NCI-H2081 (cell line): ENCODE measurements at places on chromosomes 12 and 14.

DNA sequence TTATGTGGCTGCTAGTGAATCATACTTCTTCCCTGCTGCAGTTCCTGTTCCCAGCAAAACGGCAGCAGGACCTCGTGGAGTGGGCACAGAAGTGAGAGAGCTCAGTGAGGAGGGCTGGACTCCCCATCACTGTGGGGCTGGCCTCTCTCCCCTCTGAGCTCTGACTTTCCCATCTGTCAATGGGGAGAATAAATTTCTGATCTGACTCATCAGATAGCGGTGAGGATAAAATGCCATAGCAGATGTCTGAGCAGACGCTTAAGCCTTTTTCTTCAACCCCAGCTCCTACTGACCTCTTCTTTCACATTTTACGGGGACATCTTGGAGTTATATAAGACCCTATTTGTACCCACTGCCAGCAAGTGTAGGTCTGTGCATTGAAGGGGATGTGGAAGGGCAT, 116.6 kb downstream of the CRACR2A start:
- no peak for DNase-seq

DNA sequence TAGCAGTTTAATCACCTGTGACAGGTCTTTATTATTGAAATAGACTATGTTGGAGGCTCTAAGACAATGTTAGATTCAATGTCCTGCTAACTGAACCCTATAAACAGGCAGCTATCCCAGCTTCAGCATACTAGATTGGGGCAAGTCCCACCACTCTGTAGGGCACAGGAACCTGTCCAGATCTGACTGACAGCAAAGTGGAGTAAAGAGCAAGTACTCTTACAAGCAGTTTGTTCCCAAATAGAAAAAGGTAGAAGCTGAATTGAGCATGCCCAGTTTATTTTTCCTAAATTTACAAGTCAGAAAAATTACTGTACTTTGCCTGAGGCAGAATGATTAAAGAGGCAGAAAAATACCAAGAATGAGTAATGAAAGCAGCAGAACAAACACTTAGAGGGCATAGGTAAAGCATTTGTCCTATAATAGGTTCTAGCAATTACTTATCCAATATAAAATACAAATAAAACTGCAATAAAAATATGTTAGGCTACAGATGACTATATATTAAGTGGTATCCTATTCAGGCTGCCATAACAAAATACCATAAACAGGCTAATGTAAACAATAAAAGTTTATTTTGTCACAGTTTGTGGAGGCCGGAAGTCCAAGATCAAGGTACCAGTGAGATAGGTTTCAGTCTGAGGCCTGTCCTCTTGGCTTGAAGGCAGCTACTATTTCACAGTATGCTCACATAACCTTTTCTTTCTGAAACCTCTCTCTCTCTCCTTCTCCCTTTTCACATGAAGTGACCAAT, 868.2 kb downstream of the C12orf50 start:
- DNase-seq, result no peak

DNA sequence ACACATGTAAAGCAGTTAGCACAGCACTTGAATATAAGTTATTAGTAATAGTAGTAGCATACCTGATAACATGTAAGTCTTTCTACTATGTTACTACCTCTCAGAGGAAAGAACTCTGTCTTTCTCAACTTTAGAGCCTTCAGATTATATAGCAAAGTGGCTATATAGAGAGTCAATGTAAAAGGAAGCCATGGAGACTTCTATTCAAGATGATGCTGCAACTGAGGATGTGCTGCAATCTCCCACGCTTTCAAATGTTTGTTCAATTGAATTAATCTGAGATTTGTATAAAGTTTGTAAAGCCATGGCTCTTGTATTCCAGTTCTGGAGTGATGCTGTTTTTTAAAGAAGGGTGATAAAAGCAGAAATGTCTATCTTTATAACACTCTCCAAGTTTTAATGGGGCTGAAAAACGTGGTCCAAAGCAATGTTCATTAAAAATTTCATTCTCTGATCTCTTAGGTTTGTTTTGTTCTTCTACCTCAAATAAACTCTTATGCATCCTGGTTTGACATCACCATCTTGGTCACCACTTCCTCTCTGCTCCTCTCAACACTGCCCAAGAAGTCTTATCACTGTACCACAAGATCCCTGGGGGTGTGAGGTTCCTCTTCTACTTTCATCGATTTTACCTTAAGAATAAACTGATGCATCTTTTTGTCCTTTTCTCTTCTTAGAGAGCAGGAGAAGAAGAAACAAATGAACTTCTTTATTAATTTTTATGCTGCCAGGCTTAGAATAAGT, 40.6 kb downstream of the C12orf42 start:
- no peak for DNase-seq

GRCh38 chr14:93055651-93056115, 60.0 kb downstream of the ITPK1 start:
- no peak for DNase-seq

DNA sequence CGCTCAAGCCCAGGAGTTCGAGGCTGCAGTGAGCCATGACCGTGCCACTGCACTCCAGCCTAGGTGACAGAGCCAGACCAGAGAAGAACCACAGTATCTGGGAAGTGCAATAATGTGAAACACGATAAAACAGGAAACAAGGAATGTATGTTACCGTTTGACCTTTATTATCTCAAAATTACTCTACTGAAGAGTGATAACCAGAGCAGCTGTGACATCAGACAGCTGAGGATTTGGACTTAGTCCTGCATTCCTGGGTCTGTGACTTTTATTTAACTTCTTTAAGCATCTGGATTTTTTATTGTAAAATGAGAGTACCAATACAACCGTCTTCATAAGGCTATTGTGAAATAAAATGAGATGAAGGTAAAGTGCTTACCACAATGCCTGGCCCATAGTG, 205.7 kb downstream of the EGLN3 start:
- no peak for DNase-seq

DNA sequence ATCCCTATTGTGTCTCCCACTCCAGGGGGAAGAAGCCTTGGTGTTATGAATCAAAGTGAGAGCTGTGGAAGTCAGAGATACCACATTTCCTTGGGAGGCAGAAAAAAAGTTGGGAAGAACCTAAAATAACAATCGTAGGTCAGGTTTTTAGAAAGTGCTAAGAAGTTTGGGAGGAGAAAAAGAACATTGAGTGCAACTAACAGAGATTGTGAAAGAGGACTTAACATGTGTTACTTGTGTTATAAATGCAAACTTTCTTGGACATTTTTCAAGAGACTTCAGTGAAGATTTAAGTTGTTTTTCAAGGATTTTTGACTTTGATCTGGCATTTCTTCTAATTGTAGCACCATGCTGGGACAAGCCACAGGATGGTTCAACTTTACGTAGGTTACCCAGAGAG, 7.8 kb upstream of the ERP27 start:
- DNase-seq, result no peak

- no peak for DNase-seq
Measured at GRCh38 chr12:10612984-10613348, 443 bp downstream of the MAGOHB start.

DNA sequence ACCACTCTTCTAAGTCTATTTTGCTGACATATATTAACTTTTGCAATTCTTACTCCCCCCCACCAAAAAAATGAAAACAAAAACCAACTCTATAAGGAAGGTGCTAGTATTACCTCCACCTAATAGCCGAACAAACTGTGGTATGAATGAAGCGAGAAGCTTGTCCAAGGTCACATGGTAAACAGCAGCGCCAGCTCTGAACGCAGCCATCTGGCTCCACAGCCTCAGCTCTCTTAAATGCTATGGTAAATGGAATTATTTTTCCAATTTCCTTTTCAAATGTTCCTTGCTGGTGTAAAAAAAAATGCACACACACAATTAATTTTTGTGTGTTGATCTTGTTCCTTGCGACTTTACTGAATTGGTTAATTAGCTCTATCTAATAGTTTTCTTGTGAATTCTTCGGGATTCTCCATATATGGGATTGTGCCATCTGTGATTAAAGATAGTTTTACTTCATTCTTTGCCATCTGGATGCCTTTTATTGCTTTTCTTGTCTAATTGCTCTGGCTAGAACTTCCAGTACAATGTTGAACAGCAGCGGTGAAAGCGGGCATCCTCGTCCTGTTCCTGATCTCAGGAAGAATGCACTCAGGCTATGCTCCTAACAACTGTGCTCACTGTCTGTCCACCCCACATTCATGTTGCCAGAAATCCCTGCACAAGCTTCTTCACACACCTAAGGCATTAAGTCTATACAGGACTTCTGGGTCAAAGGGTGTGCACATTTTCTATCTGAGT, 10.7 kb upstream of the C12orf76 start:
- no peak for DNase-seq

DNA sequence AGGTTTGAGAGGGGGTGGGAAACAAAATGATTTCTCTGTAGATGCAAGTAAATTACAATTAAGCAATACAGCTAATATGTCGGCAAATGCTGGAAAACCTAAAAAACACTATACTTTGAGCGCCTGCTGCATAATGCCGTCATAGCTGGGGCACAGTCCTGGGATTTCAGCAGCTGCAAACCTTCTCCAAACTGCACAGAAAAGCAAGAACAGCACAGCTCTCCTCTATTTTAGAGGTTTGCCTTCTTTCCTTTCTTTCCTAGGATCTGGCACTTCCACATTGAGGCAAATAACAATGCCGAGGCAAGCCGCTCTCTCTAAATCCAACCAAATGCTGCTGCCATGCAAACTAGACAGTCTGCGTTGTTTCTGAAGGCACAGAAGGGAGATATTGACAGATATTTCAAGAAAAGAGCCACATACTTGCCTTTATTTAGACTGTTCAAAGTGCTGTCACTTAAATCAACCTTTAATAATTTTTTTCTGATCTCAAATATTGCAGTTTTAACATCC, 287.1 kb upstream of the G2E3 start:
- no peak for DNase-seq

DNA sequence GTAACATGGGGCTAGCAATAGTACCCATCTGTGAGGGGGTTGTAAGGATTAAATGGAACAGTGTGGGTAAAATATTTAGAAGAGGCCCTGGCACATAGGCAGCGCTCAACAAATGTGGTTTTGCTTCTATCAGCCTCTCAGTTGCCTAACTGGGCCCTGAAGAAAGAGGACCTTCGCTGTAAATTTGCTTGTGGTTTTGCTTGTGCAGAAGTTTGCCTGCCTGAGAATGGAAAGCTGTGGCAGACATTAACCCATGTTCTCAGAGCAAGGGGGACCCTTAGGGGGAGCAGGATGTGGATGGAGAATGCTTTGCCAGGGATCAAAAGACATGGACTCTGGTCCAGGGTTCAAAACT, 160.1 kb downstream of the BRMS1L start:
- no peak for DNase-seq

- no peak for DNase-seq
Measured at GRCh38 chr14:35121026-35121886, 534 bp downstream of the PPP2R3C start.

DNA sequence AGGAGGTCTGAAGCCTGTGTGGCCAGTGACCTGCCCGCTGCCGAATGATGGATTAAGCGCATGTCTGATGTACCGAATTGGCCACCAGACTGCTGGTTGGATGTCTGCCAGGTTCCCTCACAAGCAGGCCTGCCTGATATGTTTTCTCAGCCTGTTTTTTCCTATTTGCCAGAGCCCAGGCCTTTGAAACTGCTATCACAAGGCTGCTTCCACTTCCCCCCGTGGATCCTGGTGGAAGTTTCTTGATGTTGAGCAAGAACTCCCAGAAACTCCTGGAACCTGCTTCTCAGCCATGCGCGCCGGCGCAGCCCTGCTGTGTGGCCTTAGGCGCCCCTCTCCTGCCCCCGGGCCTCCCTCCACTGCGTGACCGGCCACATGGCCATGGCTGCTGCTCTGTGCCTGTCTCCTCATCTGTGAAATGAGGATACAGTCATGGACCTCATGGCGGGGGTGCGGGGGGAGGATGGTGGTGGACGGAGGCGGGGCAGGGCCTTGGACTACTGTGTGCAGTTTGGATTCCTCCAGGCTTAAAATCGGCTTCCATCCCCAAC, 56.6 kb downstream of the CALM1 start:
- peak; percentile 39 for DNase-seq

- DNase-seq, result no peak
Measured at GRCh38 chr12:1519642-1520041, 74.7 kb downstream of the FBXL14 start.

- no peak for DNase-seq
Measured at GRCh38 chr14:76581592-76581991, 179.7 kb upstream of the VASH1 start.

DNA sequence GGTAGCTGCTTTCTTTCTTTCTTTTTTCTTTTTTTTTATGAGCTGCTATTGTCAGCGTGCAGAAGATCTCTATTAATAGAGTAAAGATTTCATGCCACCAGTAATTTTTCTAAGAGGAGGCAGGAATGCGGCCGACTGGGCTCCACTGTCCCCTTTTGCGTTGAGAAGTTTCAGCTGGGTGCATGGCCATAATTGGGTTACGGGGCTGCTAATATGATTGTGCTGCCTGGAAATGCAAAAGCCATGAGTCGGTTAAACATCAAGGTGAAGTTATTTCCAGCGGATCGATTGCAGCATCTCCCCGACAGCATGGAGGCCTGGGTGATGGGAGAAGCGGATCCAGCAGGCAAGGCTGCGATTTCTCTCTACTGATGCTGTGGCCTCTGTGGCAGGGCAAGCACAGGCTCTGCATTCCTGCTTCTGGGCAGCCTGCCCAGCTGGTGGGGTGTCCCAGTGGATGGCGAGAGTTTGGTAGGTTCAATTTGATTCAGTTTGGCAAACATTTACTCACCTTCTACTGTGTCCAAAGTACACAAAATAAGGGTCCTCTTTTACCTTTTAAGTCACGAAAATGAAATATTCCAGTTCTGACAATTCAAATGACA, 54.4 kb upstream of the PRMT8 start:
- DNase-seq, result peak; percentile 92

- no peak for DNase-seq
Measured at GRCh38 chr12:104582739-104583138, 126.0 kb downstream of the CHST11 start.

DNA sequence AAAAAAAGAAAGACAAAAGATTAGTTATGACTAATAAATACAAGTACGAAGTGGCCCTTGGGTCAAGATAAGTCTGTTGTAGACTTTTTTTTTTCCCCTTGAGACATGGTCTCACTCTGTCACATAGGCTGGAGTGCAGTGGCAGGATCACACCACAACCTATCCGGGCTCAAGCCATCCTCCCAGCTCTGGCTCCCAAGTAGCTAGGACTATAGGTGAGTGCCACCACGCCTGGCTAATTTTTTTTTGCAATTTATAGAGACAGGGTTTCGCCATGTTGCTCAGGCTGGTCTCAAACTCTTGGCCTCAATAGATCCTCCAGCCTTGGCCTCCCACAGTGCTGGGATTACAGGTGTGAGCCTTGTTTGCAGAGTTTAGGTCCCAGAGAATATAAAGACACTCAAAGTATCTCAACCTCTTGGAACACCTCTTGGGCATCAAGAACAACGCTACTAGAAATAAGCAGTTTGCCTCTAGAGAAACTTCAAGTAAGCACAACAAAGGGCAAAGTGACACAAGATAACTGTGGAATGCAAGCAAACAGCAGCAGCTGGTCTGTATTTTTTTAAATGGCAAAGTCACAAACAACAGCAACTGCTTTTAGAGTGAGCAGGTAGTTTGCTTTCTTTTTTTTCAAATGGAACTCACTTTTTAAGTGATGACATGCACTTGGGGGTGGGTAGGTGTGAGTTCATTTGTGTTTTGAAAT, 3.9 kb upstream of the MDM2 start:
- DNase-seq, result no peak
